ENCODE measurements at places on chromosomes 3 and 15. TPM values are rescaled to one million over a fixed set of nuclear protein-coding genes. Genes with fewer than 3 reads are reported as not detected.

The C3orf20 gene
- not detected for total RNA-seq

The TSC22D2 gene
- total RNA-seq = 12.5 TPM

The SAMMSON gene
- not detected for total RNA-seq

The CPLX3 gene
- not detected for total RNA-seq

The SLCO3A1 gene
- 0.59 TPM for total RNA-seq

Data from mammary microvascular endothelial cell (primary cell).